ENCODE measurements at places on chromosomes 13 and 19.

- no peak for DNase-seq
These were observed 3.6 kb downstream of the SEMA6B start for GRCh38 chr19:4555657-4556561.

DNA sequence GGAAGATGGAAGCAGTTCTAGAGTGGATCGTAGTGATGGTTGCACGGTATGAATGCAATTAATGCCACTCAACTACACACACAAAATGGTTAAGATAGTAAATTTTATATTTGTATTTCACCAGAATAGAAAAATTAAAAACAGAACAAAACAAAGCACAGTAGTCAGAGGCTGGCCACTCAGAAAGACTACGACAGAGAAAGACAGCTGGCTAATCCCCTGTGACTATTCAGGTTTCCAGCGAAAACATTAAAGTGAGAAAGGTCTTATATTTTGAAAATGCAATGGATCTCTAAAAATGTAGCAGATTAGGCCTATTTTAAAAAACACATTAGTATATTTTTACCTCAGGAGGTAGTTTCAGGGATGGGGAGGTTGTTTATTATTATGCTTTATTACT is 131.3 kb upstream of the POSTN start:
- no peak for DNase-seq

- no peak for DNase-seq
These were observed 315 bp downstream of the ZNF492 start for GRCh38 chr19:22634450-22634827.

- no peak for DNase-seq
These were observed 36.8 kb downstream of the NFIX start for GRCh38 chr19:13031917-13032623.

GRCh38 chr19:49506575-49507105 is 5.8 kb upstream of the FCGRT start:
- DNase-seq = no peak

DNA sequence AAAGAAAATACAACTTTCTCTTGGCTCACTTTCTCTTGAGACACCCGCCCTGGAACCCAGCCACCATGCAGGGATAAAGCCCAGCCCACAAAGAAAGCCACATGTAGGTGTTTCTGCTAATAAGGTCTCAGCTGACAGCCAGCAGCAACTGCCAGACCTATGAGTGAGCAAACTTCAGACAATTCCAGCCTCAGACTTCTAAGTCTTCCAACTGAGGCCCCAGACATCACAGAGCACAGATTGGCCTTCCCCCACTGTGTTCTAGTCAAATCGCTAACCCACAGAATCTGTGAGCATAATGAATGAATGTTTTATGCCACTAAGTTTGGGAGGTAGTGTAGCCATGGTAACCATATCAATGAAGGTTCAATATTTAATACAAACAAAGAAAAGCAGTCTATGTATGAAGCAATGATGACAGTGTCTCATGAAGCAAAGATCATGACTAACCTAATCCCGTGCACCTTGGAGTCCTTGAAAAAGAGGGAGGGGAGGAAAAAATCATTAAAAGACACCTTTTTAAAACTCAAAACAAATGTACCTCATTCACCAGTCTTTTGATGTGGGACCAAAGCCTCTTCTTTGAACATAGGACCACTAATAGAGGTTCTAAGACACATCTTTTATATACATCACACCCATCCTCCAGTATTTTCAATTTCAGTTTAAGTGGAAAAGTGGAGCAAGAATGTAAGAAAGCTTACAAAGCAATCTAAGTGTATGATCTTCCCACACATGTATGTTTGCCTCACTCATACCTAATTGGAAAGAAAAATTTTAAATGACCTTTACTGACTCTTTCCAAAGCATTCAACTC is 6.2 kb downstream of the MRPS31 start:
- DNase-seq = no peak

- no peak for DNase-seq
These were observed 9.3 kb downstream of the ALOX5AP start for GRCh38 chr13:30744681-30745077.

DNA sequence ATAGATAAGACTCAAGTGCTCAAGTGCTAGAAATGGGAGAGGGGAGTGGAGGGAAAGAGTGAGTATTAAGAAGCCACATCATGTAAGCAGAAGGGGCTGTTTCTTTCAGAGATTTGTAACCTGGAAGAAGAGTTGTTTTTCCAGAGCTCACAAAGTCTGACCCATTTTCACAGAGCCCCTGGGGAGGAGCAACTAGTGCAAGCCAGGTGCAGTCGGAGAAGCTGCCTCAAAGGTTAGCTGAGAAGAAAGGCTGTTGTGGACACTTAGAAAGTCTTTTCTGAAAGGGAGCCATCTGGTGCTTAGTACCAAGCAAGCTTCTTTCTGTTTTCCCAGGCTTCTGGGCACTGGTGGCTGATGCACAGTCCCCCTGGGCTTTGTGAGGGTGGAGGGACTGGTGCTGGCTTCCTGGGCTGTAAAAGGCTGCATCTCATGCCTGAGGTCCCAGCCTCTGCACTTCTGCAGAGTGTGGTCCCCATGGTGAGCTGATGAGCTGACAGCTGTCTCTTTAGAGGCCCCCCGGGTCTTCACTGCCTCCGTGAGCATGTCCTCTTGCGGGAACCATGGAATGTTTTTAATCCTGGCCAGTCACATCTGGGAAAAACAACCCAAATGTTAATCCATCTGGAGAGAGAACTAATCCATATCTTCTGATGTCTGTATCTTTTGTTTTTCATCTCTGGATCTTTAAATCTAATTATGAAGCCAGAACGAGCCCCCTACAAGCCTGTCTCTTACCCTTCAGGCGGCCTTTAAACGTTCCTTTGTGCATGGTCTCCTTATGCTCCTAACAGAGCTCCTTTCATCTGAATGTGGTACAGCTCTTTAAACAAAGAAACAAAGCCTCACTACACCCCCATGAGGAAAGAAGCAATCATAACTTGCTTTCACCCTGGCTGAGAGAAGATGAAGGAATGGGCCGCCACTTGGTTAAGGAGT is 40.2 kb downstream of the OLFM4 start:
- DNase-seq = no peak

DNA sequence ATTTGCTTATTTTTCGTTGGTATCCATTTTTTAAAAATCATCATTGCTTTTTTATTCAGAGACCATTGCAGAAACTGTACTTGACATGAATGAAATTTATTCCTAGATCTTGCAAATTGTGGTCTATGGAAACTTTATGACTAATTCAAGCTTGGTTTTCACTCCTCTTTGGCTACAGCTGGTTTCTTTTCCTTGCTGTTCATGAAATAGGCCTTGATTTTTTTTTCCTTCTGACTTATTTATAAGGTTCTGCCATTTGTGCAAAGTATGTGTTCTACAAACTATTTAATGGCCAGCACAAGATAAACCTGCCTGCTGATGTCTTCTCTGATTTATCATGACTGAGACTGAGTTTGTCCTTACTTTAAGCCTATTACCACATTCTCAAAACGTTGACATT is 764.0 kb upstream of the SLITRK5 start:
- no peak for DNase-seq

DNA sequence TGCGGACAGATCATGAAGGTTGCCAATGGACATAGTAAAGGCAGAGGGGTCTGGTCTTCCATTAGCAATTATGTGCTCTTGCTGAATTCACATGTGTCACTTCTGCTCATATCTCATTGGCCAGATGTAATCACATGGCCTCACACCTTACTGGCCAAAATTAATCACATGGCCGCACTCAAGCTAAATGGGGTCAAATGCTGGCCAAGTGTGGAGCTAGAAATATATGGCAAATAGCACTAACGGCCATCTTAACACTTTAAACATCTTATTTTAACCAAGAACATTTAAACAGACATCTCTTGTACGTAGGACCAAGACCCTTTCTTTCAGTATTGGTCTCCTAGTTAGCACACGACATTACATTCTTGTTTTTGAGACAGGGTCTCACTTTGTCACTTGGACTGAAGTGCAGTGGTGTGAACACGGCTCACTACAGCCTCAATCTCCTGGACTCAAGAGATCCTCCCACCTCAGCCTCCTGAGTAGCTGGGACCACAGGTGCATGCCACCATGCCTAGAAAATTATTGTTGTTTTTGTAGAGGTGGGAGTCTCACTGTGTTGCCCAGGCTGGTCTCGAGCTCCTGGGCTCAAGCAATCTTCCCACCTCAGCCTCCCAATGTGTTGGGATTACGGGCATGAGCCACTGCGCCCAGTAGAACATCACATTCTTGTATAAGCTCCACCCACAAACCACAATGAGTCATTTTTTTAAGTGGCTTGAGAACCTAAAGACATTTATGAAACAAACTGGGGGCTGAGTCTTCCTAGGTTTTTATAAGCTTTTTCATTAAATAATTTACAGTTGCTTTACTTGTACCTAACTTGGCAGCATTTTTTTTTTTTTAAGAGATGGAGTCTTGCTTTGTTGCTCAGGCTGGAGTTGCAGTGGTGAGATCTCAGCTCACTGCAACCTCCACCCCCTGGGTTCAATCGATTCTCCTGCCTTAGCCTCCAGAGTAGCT is 2.9 kb upstream of the PTOV1 start:
- peak; percentile 17 for DNase-seq

GRCh38 chr19:39303373-39304184 is 7.4 kb downstream of the IFNL1 start:
- DNase-seq = no peak

DNA sequence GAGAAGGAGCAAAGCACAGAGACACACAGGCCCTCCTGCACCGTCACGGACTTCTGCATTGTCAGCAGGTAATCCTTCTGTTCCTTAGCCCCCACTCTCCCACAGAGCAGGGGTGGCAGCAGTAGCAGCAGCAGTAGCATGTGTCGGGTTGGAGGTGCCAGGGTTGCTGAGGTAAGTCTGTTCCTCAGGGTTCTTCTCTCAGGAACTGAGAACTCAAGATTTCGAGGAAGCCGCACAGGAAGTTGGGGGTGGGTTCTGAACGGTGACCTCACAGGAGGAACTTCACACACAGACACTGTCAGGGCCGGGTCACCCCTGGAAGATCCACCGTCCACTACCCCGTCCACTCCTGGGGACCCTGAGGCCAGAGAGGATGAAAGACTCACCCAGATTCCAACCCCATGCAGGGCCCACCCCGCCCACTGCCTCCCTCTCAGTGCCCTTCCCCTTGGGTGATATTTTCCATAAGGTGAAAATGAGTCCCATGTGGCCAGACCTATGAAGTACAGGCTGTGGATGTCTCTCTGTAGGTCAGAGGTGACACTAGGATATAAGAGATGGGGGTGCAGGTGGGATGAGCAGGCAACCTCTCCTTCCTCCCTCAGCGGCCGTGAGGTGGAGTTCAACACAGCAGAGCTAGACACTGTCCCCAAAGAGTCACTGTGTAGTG is at the start of gene SIGLEC12:
SIGLEC12 (minus strand) TSS at position 207 of the 670 bp plus-strand sequence; CDS start at position 140, 67 bp downstream.
- DNase-seq = no peak

- DNase-seq = no peak
These were observed 715.9 kb upstream of the ATXN8OS start for GRCh38 chr13:69391756-69392155.

- DNase-seq = no peak
These were observed 96.7 kb downstream of the CRYL1 start for GRCh38 chr13:20428666-20429644.

GRCh38 chr13:77184455-77184854 is 142.4 kb downstream of the MYCBP2 start:
- no peak for DNase-seq

- DNase-seq = no peak
These were observed 538.4 kb upstream of the PCDH20 start for GRCh38 chr13:61954092-61954491.

DNA sequence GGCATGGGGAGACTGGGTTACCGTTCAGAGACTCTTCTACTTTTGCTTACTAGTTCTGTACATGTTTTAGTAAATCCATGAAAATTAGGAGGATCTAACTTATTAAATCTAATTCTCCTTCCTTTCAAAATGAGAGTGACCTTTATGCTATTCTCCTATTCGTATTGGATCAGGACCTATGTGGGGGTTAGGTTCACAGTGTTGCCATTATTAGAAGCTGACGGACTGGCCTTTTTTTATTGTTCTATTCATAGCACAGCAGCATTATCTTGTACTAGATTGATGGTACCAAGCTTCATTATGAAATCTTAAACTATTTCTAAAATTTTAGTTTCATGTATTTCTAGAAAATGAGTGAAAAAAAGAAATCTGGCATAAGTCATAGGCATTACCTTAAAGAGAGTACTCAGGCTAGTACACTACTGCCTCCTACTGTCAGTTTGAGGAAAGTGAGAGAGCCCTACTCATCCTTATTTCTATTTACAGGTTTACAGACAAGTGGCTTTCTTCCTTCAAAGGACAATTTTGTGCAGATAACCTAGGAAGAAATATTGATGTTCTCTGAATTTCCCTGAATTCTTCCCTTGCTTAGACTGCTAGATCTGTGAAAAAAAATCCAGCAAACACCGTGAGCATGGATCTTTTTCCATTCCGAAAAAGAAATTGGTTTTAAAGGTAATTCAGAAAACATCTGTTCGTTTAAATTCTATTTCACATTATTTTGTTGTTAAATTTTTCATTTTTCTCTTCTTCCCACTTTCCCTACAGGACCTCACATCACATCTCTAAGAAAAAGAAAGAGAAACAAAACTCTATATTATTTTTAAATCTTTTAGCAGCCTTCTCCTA is 485.5 kb downstream of the DIAPH3 start:
- peak; percentile 28 for DNase-seq

- DNase-seq = no peak
These were observed 51.6 kb downstream of the FLT3 start for GRCh38 chr13:28048768-28049167.

DNA sequence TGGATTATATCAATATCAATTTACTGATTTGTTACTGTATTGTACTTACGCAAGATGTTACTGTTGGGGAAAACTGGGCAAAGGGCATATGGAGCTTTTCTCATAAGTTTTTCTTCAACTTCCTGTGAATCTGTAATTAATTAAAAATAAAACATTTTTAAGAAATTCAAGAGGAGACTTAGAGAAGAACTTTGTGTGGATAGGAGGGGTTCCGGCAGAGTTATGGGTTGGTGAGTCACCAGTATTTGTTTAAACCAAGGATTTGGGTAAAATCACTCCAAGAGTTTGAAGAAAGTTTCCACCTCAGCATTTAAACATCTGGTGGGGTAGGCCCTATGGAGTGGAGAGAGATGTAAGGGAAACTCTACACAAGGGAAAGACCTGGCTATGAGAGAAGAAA is 379.6 kb downstream of the TSHZ3 start:
- no peak for DNase-seq

DNA sequence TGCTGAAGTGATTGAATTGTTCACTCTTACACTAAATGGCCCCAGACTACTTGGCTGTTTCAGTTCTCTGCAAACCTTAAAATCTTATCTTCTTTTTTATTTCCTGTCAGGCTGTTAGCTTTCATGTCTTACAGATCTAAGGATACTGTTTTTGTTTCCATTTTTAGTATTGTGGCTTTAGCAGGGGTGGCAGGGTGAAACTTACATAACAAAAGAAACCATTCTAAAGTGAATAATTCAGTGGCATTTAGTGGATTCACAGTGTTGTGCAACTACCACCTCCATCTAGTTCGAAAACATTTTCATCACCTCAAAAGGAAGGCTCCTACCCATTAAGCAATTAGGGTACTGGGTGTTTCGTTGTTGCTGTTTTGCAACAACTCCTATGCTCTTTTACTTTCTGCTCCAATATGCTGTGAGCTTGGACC is 19.8 kb downstream of the TMEM272 start:
- no peak for DNase-seq

- DNase-seq = no peak
These were observed 2080.4 kb downstream of the PCDH9 start for GRCh38 chr13:65149687-65150086.

- no peak for DNase-seq
These were observed 143.3 kb downstream of the KCNRG start for GRCh38 chr13:50158385-50159165.

GRCh38 chr13:102090532-102090931 is 311.3 kb downstream of the FGF14 start:
- no peak for DNase-seq

Measured in amniotic stem cell (primary cell).